ENCODE measurements at places on chromosomes 7 and 10.

GRCh38 chr10:6416892-6417512 is 163.1 kb downstream of the PRKCQ start:
- DNase-seq = no peak

DNA sequence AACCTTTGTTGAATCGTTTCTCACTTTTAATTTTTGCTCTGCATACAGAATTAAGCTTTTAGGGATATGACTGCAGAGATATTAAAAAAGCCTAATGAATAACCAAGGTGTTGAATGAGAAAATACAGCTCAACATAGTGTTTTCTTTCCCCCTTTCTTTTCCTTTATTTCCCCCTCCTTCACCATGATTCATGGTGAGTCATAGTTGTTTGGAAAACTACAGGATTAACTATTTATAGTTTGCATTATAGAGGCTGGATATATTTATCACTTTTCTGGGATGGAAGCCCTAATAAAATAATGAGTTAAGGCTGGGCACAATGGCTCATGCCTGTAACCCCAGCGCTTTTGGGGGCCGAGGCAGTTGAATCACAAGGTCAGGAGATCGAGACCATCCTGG is 115.0 kb downstream of the DNAJB9 start:
- DNase-seq = no peak

- no peak for DNase-seq
These were observed 4.5 kb upstream of the MICALL2 start for GRCh38 chr7:1463676-1464223.

DNA sequence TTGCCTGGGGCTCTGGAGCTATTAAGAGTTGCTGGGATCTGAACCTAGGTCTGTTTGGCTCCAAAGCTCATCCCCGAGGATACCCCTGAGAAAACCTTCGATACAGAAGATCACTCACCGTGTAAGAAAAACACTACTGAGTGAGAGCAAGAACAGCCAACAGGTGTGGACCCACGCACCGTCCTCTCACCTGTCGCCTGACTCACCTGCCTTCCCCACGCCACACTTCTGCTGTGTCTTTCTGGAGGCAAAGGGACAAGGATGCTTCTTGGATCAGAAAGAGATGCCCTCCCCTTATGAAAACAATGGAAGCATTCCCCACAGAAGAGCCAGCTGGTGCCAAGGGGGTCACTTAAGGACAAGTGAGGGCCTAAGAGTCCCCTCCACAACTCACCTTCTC is 46.7 kb downstream of the COL13A1 start:
- no peak for DNase-seq

DNA sequence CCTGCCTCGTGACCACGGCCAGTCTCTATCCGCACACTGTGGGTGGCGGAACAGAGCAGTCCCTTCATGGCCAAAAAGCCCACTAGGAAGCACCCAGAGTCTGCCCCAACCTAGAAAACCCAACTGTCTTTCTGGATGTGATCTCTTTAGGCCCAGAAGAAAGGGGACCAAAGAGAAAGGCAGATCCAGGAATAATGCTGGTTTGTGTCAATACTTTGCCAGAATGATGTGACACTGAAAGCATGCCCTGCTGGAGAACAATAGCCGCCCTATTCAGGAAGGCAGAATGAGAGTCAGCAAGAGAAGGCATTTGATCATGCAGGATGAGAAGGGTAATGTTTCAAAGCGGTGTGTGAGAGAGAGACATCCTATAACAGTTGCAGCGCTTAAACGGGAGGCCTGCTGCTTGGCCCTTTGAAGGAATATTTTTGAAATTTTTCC is 274.7 kb downstream of the USP6NL start:
- no peak for DNase-seq

DNA sequence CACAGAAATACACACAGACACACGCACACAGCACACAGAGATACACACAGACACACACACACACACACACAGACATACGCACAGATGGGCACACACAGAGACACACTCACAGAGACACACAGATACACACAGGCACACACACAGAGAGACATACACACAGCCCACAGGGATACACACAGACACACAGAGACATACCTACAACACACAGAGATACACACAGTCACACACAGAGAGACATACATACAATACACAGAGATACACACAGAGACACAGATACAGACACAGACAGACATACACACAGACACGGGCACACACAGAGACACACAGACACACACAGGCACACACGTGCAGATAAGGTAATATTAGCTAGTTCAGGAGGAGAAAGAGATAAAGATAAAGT is 76.9 kb downstream of the EGFR start:
- no peak for DNase-seq

- DNase-seq = no peak
These were observed 7.8 kb upstream of the GLI3 start for GRCh38 chr7:42244828-42245227.

DNA sequence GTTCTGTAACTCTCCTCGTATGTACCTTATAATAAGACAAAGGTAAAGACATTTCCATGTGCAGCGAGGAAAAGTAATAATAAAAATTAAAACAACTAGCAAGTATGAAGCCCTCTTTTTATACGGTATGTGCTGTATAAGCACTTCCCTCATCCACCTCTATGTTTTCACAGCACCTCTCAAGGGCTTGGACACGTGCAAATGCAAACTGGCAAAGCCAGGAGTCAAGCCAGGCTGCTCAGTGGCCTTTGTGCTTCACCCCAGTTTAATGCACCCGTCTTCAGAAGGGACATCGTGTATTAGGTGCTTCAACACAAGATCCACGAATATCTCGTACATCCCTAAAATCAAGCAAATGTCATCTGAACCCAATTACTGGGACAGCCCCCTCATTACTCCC is 1.3 kb upstream of the DGKI start:
- no peak for DNase-seq

GRCh38 chr10:18367840-18368239 is 227.6 kb downstream of the CACNB2 start:
- DNase-seq = no peak

DNA sequence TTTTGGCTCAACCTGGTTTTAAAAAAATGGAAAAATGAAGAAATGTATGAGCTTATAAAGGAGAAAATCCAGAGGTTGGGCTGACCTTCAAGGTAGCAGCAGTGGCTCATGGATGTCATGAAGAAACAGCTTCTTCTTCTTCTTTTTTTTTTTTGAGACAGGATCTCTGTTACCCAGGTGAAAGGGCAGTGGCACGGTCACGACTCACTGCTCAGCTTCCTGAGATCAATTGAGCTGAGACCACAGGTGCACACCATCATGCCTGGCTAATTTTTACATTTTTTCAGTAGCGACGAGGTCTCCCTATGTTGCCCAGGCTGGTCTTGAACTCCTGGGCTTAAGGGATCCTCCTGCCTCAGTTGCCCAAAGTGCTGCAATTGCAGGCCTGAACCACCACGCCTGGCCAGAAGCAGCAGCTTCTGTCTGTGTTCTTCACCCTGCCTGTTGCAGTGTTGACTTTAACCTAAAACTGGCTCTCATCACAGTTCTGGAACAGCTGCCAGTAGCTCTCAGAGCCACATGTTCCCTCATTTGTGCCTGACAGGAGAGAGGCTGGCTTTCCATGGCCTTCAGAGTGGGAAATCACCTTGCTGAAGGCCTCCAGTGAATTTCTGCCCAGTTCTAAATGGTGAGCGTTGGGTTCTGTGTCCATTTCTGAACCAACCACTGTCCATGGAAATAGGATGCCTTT is 117.7 kb downstream of the PFKFB3 start:
- DNase-seq = no peak

- DNase-seq = no peak
These were observed 35.9 kb upstream of the FZD9 start for GRCh38 chr7:73397521-73398281.

- no peak for DNase-seq
These were observed 796 bp downstream of the CDK14 start for GRCh38 chr7:90596671-90597562.

DNA sequence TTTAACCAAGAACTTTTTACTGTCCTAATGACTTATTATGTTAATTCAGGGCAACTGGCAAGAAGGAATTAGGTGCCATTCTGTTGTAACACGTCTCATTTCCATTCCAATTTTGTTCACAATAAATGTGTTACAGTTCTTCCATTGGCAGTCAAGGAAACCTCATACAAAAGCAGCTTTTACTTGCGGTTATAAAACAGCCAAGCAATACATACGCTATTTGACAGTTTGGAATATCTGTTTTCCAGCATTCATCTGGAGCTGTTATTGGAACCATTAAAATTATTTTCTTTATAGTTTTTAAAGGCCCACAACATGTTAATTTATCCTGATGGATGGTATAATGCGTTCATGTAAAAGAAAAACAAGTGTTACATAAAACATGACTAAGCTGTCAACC is 33.3 kb downstream of the MTERF1 start:
- DNase-seq = no peak

DNA sequence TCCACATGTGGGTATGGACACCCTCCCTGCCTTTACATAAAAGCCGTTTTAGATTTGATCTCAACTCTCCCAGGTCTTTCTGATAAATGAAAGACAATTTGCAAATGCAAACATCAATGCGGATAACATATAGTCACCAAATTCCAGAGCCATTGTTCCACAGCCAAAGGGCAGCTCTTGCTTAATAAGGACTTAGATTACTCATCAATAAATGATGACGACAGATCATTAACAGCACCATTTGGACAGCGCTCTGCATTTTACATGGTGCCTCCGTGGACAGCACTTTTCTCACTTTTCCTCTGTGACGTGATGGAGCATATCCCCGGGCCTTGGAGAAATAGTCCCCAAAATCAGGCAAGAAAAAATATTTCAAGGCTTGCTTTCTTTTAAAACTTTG is 370.3 kb upstream of the CELF2 start:
- no peak for DNase-seq

DNA sequence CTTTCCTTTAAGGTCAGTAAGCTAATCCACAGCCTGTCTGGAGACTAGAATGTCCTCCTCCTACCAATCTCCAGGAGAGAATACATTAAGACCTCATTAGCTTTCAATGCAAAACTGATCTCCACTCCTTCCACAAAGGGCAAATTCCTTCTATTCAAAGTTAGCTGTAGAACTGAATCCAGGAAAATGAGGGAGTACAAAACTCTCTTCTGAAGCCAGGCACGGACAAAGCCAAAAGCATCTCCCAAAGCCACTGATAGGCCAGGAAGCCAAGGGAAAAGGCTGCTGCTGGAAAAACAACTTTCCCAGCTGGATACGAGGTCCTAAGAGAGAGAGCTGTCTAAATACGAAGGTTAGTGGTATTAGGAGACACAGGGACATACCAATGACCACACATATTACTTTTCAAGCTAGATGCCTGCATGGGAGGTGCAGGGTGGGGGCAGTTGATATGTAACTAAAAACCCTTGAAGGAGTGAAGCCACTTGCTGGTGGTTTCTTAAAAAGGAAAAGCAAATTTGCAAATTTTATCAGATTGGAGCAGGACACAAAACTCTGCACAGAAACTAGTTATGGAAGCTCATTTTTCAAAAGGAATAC is 43.6 kb downstream of the MKX start:
- DNase-seq = no peak

DNA sequence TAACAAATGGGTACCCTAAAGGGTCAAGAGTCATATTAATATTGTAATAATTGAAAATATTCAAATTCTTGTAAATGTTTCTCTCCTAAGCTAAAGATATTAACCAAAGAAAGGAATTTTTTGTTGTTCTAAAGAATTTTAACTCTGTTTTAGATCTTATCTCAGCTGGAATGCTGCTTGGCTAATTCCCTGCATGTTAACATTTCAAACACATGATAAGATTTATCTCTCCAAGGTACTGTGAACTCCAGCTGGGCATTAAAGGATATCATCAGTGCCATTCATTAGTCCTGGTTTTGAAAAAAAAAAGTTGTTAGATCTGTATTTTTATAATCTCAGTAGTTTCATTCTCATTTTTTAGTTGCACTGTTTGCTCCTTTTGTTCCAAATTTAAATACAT is 76.9 kb downstream of the MAPK8 start:
- DNase-seq = no peak

- no peak for DNase-seq
These were observed 16.9 kb downstream of the HBP1 start for GRCh38 chr7:107185716-107186115.

DNA sequence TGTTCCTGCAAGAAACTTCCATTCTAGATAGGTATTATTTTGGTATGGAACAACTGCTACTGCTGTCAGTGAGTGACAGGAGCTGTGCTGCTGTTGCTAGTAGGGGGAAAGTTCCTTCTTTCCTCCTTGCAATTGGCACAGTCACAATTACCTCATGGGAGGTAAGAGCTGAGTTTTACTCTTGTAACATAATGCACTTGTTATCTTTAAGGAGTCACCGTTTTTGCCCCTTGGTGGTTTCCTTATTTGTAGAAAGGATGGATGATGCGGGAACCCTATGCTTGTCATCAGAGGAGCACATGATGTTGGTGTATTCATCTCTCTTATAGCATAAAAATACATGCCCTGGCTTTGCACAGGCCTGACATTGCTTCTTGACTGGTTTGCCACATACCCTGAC is 234.7 kb upstream of the NPY start:
- no peak for DNase-seq

DNA sequence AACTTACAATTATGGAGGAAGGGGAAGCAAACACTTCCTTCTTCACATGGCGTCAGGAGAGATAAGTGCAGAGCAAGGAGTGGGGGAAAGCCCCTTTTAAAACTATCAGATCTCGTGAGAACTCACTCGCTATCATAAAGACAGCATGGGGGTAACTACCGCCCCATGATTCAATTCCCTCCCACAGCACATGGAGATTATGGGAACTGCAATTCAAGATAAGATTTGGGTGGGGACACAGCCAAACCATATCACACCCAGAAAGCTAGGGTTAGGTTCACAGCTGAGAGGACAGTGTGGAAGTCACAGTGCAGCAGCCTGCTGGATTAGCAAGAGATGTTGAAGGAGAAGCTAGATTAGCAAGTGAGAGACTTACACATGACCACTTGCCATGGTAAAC is 81.6 kb downstream of the CRTAC1 start:
- DNase-seq = no peak

DNA sequence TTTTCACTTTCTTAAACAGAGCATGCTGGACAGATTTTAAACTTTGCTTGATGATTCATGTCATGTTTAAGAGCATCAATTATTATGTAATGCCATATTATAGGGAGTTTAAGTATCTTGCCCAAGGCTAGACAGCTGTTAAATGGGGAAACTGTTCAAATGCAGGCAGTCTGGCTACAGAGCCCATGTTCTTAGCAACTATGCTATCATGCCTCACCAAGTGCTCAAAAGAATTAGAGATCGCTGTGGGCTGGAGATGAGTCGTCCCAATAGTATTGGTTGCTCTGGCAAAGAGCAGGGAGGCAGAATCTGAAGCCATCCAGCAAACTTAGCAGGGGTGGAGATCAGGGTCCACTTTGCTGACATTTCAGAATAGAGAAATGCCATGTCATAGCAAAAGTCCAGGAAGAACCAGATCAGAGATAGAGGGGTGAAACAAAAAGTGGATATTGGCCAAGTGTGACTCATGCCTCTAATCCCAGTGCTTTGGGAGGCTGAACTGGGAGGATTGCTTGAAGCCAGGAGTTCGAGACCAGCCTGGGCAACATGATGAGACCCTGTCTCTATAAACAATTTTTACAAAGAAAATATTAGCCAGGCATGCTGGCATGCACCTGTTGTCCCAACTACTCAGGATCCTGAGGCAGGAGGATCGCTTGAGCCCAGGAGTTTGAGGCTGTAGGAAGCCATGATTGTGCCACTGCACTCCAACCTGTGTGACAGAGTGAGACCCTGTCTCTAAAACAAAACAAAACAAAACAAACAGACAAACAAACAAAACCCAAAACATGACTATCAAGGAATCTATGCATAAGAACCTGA is 57.8 kb downstream of the BAMBI start:
- no peak for DNase-seq
